ENCODE measurements at places on chromosomes 12 and 14.

- no peak for DNase-seq
Measured at GRCh38 chr12:106739318-106739717, 35.2 kb upstream of the RIC8B start.

DNA sequence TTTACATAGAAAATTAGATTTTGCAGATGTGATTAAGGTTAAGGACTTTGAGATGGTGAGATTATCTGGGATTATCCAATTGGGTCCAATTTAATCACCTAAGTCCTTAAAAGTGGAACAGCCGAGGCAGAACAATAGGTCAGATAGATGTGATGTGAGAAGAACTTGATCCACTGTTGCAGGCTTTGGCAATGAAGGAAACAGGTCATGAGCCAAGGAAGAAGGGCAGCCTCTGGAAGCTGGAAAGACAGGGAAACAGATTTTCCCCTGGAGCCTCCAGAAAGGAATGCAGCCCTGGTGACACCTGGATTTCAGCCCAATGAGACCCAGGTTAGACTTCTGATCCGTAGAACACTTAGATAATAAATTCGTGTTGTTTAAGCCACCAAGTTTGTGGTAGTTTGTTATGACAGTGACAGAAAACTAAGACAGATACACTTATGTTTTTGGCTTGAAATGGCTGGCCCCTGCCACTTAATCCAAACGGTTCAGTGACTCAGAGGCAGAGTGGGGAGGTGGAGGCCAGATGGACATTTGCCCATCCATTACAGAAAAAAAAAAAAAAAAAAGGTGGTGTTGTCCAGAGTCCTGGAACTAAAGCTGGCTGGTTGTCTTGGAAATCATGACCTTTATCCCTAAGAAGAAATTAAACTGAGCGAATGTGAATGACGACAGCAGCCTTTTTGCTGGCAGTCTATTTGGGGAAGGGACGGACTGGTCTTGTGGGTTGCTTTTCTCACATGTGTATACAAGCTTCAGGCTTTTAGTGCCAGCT is 181.9 kb upstream of the NRXN3 start:
- DNase-seq, result no peak

DNA sequence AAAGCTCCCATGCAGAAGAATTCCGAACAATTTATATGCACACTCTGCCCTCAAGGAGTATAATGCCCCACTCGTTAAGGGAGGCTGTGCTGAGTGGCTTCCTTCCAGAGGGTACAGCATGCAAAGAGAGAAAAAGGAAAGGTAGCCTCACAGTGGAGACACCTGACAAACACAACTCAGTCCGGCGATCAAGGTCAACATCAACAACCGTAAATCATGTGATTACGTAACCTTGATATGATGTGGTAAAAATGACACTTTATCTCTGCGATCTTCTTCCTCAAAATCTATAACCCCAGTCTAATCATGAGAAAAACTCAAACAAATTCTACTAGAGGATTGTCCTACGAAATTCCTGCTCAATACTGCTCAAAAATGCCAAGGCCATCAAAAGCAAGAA is 400.5 kb upstream of the CCDC196 start:
- no peak for DNase-seq

DNA sequence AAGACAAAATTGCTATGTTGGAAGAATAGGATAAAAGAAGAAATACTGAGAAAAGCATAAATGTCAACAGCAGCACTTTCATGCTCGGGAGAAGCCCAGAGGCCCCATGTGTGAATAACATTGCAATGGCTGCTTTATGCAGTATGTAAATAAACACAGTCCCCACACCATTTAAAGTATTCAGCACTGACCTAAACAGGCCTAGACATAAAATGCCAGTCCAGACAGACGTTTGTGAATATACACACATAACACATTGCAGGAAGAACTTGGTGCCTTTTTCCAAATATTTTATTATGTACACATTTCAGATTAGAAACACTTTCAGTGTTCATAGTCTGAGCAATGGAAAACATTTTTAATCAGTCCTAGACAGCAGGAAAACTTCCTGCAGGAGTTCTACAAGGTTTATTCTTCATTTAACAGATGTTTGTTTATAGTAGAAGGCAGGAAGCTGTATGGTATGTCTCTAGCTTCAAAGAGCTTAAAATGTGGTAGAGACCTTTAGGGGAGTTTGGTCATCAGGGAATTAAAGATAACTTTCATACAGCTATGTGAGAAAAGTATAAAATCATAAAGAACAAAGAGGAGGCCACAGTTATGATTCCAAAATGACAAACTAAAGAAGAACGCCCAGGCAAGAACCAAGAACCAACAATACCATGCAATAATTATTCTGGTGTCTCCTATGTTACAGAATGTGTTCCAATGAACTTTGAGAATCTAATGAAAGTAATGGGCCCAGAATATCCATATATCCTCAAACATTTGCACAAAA is 30.6 kb upstream of the SLC38A2 start:
- DNase-seq, result no peak

GRCh38 chr14:65879248-65880009 is 466.9 kb downstream of the FUT8 start:
- no peak for DNase-seq

GRCh38 chr12:112762753-112763152 is 28.8 kb upstream of the RPH3A start:
- DNase-seq, result no peak

GRCh38 chr12:78441737-78442453 is 422.7 kb upstream of the SYT1 start:
- DNase-seq, result no peak

DNA sequence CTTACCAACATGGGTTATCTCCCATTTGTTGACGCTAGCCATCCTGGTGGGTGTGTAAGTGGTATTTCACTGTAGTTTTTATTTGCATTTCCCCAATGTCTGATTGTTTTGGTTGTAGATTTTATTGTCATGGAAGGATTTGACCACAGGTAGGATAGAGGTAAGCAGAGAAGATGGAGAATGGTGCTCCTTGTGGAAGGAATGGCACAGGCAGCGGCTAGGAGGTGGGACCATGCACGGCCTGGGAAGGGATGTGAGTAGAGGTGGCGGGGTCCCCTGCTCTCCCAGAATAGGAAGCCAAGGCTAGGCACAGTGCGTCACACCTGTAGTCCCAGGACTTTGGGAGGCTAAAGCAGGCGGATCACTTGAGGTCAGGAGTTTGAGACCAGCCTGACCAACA is 41.4 kb downstream of the PHETA1 start:
- no peak for DNase-seq

GRCh38 chr14:53247596-53248370 is 94.7 kb upstream of the DDHD1 start:
- DNase-seq, result no peak

- no peak for DNase-seq
Measured at GRCh38 chr14:73977896-73978295, 27.8 kb downstream of the COQ6 start.

DNA sequence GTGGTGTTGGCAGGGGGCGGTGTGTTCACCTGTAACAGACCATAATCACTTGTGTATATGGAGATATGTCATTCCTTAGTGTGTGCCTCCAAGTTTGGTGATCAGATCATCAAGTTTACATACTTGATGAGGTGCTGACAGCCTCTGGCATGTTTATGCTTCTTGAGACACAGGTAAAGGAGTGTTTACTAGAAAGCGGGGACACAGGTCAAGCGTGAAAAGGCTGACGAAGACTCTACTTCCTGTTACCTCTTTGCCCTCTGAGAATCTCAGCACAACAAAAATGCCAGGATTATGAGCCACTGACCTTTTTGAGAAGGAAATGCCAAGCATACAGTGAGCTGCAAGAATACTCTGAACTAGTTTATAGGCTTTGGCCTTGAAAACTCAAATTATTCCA is 29.6 kb downstream of the PRDM4 start:
- no peak for DNase-seq

DNA sequence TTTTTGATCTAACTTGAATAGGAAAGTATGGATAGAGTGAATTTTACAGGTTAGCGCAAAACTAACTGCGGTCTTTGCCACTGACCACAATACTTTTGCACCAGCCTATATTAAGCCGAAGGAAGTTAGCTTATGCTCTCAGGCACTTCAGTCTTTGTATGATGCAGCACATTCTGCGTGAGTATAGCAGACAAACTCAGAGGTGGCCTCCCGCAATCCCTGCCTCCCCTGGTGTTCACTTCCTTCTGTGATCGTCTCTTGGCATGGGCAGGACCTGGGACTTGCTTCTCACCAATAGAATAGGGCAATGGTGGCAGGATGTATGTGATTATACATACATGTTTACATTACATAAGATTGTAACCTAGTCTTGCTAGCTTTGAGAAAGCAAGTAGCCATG is 10.3 kb upstream of the SLC6A13 start:
- DNase-seq, result no peak

DNA sequence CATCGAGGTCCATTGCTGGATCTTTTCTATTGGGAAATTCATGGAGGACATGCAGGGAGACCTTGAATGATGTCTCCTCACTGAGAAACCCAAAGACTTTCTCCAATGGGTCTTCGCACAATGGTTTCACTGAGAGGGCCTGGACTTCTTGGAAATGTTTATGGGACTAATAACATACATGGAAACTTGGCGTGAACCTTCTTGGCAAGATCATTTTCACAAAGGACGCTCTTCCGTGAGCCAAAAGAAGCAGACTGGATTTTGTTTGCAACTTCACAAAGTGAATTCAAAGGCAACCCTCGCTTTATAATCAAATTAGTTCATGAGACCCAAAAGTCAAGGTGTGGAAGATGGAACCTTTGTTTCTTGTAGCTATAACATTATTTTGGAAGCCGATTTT is 154.4 kb downstream of the TMEM132C start:
- no peak for DNase-seq

- no peak for DNase-seq
Measured at GRCh38 chr12:109033239-109034196, 12.7 kb upstream of the SVOP start.

DNA sequence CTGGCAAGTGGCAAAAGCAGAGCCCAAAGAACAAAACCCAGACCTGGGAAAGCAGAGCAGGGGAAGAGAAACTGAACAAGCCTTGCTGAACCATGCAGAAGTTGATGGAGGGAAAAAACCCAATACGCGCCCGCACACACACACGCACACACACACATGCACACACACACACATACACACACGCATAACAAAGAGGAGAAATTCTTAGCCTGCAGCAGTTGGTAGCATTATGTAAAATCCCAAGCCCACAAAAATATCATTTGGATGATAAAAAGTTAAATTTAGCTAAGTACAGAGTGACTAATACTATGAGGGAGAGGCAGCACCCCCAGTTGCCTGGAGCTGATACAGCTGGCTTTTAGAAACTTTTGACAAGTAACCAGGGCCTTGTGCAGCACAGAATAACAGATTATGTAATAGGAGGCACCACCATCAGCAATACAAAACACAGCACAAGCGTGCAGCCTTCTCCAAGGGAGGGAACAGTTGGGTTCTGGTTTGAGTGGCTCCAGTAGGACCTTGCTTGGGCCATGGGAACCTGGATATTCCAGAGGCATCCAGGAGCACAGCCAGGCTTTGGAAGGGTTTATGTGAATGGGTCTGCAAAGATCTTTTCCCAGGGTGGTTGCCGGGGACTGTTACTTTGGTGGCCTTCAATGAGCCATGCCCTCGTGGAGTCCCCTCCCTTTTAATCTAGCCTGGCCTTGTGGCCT is 35.3 kb downstream of the PITPNM2 start:
- DNase-seq, result no peak

DNA sequence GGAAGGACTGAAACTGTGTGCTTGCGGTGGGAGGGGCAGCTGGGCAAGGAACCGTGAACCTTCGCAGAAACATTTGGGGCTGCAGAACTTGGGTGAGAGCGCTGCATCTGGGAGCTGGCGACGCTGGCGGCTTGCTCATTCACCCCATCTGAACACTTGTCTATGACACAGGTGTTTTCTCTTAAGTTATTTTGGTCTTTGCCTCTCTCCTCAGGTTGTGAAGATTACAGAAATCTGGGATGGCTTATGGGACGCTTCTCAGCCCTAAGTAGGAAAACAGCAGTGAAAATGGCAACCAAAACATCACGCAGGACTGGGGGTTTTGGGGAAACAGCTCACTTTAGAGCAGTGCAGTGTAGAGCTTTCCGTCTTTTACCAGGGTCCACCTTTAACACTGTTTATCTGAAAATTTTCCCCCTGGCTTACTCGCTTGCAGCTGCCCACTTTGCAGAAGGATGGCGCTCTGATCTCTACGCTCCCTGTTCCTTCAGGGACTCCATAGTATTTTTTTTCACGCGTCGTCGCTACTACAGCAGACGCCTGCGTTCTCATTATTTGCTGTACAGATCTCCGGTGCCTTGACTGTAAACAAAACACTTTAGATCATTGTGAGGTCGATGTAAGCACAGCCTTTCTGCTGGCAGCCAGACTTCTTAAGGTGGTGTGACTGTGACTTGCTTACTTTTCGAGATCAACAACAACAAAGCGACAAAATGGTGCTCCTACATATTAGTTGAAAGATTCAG is 2.7 kb upstream of the CDKN1B start:
- DNase-seq, result no peak

GRCh38 chr12:108196319-108196718 is 67.2 kb downstream of the WSCD2 start:
- no peak for DNase-seq

GRCh38 chr12:75103822-75104221 is 105.8 kb downstream of the KCNC2 start:
- no peak for DNase-seq

DNA sequence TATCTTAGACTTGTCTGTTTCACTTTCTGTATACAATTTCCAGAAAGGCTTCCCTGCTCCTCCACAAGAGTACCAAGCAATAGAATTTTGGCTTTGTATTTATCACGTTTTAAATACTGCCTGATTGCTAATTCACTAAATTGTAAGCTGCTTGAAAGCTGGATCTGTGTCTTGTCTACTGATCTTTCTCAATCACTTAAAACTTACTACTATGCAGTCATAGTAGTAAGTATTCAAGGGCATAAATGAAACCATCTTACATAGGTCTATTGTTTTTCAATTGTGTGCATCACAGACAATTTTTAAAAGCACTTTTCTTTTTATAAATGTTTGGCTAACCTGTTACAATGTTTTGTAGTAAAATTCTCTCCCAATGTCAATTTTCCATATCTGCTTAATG is 1.2 kb upstream of the GLIPR1L2 start:
- no peak for DNase-seq

GRCh38 chr12:75438059-75438754 is 42.3 kb upstream of the GLIPR1 start:
- no peak for DNase-seq

- no peak for DNase-seq
Measured at GRCh38 chr14:85535321-85535720, 5.4 kb downstream of the FLRT2 start.

DNA sequence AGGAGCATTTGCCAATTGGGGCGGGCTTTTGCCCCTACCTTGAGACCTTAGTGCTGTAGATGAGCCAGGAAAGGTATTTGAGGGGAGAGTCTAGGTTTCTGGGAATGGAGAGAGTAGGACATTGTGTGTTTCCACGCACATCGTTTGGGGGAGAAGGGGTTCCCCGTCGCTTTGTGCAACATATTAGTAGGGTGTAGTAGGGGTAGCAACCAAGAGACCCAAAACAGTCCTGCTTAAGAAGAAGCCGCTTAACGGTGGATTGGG is 694 bp upstream of the PTGES3 start:
- DNase-seq, result no peak

GRCh38 chr12:122189626-122190475 is 6.9 kb downstream of the LRRC43 start:
- no peak for DNase-seq
